ENCODE measurements at places on chromosomes 5 and 9.

DNA sequence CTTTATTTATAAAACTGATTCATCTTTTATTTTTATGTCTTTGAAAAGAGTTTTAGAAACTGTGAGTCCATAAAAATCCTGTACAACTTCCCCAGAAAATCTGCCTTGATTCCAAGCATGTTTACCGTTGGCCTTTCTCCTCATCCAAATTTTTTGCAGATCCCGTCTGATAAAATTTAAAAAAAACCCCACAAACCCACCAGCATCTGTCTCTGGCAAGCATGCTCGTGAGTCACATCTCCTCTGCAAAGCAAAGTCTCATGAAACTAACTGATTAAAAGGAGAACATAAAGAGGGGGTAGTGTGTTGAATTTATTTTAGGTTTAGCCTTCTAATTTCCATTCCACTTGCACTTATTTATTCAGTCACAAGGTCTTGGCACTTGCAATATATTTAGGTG, 109.4 kb downstream of the MAT2B start:
- DNase-seq: no peak

GRCh38 chr5:160312134-160312959, at the start of gene CCNJL:
CCNJL (minus strand) TSS chr5:160312564; CDS start chr5:160311923, 641 bp downstream.
- peak; percentile 25 for DNase-seq

DNA sequence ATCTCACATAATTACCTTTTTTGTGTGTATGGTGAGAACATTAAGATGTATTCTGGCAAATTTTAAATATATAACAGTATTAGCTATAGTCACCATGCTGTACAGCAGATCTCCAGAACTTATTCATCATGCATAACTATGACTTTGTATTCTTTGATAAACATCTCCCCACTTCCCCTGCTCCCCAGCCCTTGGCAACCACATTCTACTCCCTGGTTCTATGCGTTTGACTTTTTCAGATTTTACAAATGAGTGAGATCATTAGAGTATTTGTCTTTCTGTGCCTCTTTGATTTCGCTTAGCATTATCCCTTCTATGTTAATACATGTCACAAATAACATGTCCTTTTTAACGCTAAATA, 49.4 kb downstream of the SMC2 start:
- DNase-seq: no peak

DNA sequence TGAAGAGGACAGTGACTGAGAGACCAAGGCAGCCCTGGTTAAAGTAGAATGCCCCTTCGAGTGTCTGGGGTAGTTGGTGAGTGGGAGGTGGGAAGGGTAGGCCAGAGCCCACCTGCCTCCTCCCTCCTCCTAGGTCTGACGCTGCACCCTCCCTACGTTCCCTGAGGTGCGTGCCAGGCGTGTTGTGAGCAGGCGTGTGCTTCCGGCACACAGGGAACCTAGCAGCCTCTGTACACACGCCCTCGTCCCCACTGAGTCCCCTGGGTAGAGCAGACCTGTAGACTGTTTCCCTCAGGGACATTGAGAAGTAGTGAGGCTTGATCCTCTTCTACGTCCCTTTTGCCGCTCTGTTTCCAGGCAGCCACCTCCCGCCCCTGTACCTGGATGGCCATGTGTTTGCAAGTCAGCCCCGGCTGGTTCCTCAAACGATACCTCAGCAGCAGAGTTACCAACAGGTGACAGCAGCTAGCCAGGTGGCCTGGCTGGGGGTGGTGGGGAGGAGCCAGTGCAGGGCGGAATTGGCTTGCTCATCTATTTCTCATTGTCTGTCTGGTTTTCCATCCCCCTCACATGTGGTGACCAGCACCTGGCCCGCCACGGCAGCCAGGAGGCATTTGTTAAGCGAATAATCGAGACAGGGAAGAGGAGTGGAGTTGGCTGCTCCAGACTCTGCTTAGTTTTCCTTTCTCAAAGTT, 16.8 kb upstream of the POMT1 start:
- DNase-seq: no peak

DNA sequence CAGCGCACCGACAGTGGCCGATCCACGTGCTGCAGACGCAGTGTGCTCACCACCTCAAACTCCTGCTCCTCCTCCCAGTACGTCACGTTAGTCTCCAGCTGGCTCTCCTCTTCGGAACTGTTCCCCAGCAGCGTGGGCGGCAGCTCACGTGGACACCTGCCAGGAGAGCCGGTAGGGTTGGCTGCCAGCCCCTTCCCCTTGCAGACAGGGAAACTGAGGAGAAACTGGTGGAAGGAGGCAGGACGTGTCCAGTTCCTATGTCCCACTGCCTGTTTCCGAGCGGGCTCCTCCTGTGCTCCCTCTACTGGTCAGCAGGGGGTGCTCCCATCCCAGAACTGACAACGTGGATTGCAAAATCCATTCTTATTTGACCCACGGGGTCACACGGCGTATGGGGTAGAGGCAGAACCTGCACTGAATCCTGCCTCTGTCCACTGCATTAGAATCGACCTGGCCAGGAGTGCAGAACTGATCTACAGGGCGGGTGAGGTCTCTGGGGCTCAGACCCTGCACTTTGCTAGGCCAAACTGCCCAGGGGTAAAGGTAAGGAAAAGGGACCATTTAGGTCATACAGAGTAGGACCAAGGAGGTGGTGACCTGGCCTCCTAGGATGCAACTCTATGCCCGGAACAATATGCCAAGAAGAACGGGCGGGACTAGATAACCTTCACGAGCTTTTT, 25.7 kb downstream of the PDGFRB start:
- peak; percentile 64 for DNase-seq

DNA sequence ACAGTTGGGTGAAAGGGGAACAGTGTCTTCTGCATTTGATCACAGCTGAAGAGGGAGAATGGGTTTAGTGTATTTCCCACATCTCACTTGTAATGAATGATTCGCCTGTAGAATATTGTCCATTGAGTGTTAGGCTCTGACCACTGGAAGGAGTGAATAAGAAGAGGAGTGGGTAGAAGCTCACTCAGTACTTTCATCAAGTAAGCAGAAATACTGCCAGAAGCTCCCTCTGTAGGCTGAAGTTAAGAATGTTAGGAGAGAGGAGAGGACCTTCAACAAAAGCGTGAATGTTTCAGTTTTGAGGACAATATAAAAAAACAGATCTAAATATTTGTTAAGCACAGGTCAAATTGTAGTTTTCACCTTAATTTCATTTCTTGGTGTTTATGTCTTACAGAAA, 27.5 kb downstream of the FSD1L start:
- no peak for DNase-seq

DNA sequence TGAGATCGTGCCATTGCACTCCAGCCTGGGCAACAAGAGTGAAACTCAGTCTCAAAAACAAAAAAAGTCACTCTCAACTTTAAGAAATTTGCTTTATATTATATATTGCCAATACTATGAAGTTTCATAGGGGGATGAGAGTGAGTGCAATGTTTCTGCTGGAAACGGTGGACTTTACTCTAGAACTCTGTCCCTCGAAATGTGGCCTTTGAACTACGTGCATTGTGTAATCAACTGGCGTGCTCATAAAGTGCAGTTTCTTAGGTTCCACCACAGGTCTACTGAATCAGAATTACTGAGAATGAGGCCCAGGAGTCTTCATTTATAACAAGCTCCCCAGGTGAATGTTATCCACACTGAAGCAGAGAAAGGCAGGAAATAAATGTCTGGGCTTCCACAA, 24.1 kb downstream of the OR2K2 start:
- DNase-seq: no peak

- DNase-seq: no peak
Observed at GRCh38 chr9:125911861-125912644, 164.9 kb downstream of the PBX3 start.

GRCh38 chr9:115672477-115673316, 480.9 kb upstream of the PAPPA start:
- DNase-seq: no peak

GRCh38 chr9:111984086-111984802, 87.6 kb downstream of the UGCG start:
- DNase-seq: no peak

GRCh38 chr9:81833563-81834345, 94.5 kb upstream of the SPATA31D4 start:
- DNase-seq: no peak

- no peak for DNase-seq
Observed at GRCh38 chr5:41736641-41737040, 133.6 kb downstream of the OXCT1 start.

- no peak for DNase-seq
Observed at GRCh38 chr9:10674586-10674985, 61.8 kb upstream of the PTPRD start.

DNA sequence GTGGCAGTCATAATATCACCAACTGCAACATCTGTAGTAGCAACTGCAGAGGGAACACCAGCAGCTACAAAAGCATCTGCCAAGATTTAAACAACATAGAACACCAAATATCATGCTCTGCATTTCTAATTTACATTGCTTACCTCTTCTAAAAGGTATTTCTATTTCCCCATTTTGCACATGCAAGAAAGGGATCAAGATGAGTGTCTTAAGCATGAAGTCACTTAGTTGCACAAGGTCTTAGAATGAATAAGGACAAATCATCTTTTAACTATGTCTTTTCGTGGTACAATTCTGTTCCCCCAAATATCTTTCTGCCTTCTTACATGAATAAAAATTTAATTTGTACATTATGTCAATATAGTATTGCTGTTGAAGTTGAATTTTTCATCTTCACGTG, 1746.4 kb downstream of the EFNA5 start:
- no peak for DNase-seq

GRCh38 chr5:60147791-60148190, 254.3 kb upstream of the PDE4D start:
- DNase-seq: no peak

DNA sequence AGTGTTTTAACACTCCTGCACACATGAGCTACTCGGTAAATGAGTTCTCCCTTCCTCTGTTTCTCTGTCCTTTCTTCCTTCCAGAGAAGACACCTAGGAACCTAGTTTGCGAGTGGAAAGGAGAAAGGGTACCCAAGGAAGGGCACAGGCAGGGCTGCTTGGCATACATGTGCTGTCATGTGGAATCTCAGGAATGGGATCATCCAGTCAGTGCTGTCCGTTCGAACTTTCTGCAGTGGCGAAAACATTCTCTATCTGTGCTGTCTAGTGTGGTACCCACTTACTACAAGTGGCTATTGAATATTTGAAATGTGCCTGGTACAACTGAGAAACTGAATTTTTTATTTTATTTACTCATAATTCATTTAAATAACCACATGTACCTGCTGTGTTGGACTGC, 28.0 kb downstream of the NLN start:
- DNase-seq: no peak

- no peak for DNase-seq
Observed at GRCh38 chr5:150757087-150757649, 1.6 kb downstream of the DCTN4 start.

- DNase-seq: no peak
Observed at GRCh38 chr5:107558823-107559375, 111.8 kb downstream of the EFNA5 start.

GRCh38 chr9:120363697-120364096, 216.3 kb downstream of the CDK5RAP2 start:
- no peak for DNase-seq

DNA sequence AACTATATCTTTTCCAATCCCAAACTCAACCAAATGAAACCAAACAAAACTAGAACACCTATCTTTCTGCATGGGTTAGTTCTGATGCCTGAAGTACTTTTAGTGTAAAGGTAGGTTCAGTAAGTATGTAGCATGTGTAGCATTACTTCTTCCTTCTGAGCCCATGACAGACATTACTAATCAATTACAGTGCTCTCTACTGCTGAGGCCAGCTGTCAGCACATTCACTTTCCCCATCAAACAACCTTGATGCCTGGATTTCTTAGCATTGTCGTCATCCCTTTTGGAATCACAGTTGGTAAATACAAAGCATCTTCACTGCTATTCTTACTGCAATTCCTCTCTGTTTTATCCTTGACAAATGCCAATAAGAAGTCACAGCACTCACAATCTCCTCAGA, 103.2 kb downstream of the PTTG1 start:
- no peak for DNase-seq

DNA sequence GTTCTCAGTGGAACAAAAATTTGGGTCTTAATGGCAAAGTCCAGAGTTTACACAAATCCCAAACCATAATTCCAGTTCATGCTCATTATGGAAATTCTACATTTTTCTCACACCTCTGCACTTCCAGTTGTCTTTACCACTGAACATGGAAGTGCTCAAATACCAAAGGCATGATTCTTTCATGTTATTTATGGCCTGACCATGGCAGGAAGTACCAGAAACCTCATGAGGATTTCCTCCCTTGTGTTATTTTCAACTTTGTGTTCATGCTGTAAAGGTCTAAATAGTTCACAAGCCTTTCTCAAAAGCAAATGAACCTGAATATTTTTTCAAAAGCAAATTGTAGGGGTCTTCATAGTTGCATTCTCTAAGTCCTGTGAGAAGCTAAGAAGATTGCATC, 82.0 kb upstream of the ITGA1 start:
- DNase-seq: no peak

- no peak for DNase-seq
Observed at GRCh38 chr9:86722706-86723075, 224.6 kb downstream of the GAS1 start.

DNA sequence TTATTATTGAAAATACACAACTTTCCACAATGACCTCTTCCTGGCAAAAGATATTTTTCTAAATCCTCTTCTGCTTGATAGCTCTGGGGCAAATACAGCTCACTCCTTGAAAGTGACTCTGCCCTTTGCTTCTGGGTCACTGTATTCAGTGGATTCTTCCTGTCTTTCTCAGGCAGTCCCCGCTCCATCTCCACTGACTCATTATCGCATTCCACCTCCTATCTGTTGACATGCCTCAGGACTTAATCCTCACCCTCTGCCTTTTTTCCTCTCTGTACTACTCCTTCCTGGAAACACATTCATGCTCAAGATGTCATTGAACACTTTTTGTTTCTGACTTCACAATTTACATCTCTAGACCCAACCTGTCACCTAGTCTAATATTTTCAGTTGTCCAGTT, 8.4 kb upstream of the RGS7BP start:
- DNase-seq: no peak

- DNase-seq: no peak
Observed at GRCh38 chr9:105608721-105609598, 51.0 kb downstream of the FKTN start.

GRCh38 chr9:123495731-123496130, 139.7 kb downstream of the CRB2 start:
- DNase-seq: no peak

- no peak for DNase-seq
Observed at GRCh38 chr5:159825551-159826051, 90.7 kb upstream of the ADRA1B start.

GRCh38 chr5:139636207-139636792, 11.8 kb upstream of the CXXC5 start:
- DNase-seq: no peak

- no peak for DNase-seq
Observed at GRCh38 chr9:89675058-89675742, 70.4 kb downstream of the GADD45G start.

GRCh38 chr9:88990041-88990728, 1.1 kb upstream of the S1PR3 start:
- DNase-seq: no peak

GRCh38 chr9:7970681-7971330, 171.2 kb upstream of the DMAC1 start:
- DNase-seq: no peak

DNA sequence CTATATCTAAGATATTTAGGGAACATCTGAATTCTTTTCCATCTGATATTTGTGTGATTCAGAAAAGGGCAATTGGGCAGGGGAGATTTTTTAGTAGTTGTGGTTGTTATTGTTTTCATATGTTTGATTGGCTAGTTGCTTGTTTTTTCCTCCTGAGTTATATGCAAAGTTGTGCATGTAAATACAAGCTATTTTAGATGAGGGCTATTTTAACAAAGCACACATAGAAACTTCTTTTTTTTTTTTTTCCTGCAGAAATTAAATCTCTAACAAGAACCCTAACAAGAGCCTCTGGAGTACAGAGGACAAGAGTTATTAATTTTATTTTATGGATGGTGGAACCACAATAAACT, 559.1 kb downstream of the CETN3 start:
- DNase-seq: no peak

GRCh38 chr9:122827761-122828093, 661 bp downstream of the PDCL start:
- DNase-seq: no peak

Measured in hypothalamus (tissue), 51 donors.